ENCODE measurements at places on chromosomes 6 and 20. TPM values are rescaled to one million over a fixed set of nuclear protein-coding genes. Genes with fewer than 3 reads are reported as not detected.

DNA sequence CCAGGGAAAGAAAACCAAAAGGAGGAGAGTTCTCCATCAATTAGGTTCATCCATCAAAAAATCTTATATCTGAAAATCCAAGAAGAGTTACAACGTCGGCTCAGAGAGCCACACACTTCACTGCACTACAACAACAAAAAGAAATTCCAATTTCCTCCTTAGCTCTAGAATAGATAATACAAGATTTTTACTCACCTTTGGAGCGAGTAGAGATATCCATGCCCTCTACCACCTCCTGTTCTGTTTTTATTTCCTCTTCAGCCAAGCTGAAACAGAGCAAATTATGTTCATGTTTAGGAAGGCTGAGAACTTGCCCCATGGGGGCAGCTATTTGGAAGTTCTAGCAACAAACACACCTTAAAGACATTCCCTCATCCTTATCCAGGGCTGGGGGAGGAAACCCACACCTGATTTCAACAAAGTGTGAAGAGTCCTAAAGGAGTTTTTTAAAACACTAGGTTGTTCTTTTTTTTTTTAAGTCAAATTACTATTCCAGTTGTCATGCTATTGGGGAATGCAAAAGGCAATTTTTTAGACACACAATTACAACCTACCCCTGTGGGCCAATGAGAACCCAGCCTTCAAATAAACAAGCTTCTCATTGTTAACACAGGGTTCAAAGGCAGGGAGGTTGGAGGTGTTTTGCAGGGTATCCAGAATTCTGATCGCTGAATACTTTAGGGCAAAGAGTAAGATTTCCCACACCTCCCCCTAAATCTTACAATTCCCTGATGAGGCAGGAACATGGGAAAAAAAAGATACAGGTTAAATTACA is 8.7 kb downstream of the ZMYND8 start:
- no peak for DNase-seq

Gene OLIG3
- not detected for total RNA-seq

DNA sequence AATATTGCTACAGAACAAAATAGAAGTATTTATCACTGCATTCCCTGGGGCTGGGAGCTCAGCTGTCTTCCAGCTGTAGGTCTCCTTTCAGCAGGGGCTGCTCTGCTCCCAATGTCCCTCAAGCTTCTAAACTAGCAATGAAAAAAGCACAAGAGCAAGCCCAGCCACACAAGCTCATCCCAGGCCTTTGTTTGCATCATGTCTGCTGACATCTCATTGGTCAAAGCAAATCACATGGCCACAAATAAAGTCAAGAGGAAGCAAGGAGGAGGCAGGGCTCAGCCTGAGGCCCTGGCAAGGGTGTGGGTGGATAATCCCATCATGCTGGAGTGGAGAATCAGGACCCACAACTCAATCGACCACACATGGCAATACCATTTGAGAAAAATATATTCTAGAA is 2.2 kb upstream of the BFSP1 start:
- DNase-seq = peak; percentile 53

DNA sequence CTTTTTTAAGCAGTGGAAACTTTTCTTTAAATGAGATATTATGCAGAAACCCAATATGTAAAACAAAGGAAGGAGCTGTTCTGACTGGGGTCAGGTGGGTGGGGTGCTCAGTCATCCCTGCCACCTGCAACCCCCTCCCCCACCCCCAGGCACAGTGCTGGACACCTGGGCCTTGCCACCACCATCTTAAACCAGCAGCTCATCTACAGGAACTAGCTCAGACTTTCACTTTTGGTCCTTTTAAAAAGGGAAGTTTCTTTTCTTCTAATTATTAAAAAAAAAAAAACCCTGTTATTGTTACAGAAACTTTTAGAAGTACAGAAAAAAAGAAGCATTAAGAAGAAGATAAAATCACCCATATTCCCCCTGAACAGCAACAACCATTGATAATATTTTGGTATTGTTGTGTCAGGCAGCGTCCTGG is 37.1 kb downstream of the PPP1R16B start:
- DNase-seq = no peak

Gene MYCT1
- 0.15 TPM for total RNA-seq

DNA sequence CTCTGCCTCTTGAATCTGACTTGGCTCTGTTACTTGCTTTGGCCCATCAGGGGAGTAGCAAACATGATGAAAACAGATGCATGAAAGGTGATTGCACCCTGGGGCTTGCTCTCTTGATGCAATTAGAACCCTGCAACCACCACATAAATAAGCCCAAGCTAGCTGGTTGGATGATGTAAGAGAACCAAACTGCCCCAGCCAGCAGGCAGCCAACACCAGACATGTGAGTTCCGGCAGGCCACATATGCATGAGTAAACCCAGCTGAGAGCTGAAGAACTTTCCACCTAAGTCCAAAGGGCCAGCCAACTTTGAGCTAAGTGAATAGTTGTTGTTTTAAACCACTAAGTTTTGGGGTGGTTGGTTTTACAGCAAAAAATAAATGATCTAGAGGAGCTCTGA is 268.4 kb downstream of the FARS2 start:
- DNase-seq = no peak

Gene PCMTD2
- 29.3 TPM for total RNA-seq

Gene TSHZ2
- total RNA-seq = 0.30 TPM

Data from renal cortical epithelial cell (primary cell).